ENCODE measurements at places on chromosomes 7 and 10.
A peak's percentile ranks its signal among the peaks of the same experiment; 100 is the strongest.

GRCh38 chr7:83190659-83191389 lies 28.1 kb upstream of the PCLO start:
- DNase-seq: no peak

DNA sequence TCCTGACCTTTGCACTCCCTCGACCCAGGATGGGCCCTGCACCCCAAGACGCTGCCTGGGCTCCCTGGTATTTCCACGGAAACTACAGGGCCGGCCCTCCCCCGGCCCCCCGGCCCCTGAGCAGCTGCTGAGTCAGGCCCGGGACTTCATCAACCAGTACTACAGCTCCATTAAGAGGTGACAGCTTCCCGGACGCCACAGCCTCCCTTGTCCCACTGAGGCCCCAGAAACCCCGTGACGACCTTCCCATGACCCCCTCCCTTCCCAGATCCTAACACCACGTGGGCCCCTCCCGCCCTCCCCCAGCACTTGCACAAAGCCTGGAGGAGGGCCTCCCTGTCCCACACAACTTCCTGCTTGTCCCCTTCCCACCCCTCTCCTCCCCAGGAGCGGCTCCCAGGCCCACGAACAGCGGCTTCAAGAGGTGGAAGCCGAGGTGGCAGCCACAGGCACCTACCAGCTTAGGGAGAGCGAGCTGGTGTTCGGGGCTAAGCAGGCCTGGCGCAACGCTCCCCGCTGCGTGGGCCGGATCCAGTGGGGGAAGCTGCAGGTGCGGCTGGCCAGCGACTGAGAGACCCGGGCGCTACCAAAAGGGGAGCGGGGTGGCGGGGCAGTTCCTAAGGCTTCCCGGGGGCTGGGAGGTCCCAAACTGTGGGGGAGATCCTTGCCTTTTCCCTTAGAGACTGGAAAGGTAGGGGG lies 5.7 kb downstream of the NOS3 start:
- DNase-seq: no peak

- DNase-seq: peak; percentile 62
Observed at GRCh38 chr7:29285444-29285793, 90.8 kb downstream of the CHN2 start.

DNA sequence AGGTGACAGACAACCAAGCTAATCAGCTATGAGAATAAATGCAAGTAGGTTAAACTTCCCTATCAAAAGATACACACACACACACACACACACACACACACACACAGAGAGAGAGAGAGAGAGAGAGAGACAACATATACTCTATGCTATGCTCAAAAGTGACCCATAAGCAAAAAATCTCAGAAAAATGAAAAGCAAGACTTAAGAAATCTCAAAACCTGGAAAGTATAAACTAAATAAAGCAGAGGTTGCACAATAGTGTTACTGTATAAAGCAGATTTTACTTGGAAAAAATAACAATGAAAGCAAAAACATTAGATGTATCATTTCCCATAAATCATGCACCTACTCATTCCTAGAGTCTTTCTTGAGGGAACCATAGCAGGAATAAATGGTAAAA lies 221.5 kb downstream of the INHBA start:
- no peak for DNase-seq

DNA sequence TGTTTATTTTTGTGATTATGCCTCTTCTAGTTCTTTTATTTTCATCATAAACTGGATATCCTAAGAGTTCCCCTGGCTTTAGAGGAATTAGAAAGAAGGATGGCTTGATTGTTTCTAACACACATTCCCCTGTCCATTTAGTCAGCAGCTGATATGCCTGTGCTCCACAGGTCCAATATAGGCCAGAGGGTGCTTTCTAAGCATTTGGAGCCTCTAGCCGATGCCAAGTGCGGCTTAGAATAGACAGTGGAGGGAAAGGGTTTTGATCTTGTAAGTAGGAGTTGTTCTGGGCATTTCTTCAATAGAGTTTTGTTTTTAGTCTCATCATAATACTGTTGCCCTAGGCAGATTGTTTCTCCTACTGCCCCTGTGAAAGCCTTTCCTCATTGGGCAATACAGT lies 6.6 kb downstream of the CYP3A43 start:
- DNase-seq: no peak

- DNase-seq: no peak
Observed at GRCh38 chr10:126090443-126090842, 194.1 kb downstream of the FANK1 start.

DNA sequence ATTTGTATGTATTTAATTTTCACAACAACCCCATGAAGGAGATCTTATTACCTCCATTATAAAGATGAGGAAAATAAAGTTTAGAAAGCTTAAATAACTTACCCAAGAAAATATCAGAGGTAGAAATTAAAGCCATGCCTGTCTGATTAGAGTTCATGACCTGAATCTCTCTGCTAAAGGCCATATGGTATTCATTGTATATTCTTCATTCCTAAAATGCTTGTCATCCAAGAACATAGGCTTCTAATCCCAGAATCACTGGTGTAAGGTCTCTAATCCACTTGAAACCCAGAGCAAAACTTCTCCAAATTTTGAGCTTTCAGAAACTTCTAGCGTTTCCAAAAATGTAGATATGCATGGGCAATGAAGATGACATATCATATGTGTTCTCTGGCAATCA lies 72.3 kb upstream of the YAE1 start:
- no peak for DNase-seq

DNA sequence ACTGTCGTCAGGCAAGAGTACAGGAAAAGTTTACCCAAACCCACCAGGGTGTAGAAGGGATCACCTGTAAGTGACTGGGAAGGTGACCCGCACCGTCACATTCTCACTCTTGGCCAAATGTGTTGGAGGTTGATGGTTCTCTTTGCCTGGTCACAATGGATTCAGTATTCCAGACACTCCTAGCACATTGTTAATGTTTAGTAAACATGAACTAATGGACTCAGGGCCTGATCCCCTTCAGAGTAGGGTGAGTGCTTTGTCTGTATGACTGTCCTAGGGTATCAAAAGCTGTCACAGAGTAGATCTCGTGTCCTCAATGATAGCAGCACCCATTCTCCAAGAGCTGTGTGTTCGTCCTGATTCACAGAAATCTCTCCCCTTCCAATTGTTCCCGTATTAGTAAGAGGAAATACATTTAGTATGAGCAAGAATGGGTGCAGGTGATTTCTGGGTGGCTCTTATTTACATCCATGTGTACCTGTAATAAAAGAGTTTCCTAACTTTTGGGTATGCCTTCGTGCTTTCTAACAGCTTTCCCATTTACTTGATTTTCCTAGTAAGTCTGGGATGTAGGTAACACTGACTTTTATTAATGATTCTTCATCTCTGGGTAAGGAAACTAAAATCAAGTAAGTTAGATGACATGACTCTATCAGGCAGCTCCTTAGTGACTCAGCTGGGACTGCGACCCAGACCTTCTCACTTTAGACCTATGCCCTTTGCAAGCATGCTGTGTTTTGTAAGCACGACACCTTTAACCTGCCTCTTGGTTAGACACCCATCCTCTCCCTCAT lies 4.7 kb downstream of the EEPD1 start:
- DNase-seq: no peak

GRCh38 chr7:159117366-159118196 lies 27.1 kb downstream of the VIPR2 start:
- no peak for DNase-seq

DNA sequence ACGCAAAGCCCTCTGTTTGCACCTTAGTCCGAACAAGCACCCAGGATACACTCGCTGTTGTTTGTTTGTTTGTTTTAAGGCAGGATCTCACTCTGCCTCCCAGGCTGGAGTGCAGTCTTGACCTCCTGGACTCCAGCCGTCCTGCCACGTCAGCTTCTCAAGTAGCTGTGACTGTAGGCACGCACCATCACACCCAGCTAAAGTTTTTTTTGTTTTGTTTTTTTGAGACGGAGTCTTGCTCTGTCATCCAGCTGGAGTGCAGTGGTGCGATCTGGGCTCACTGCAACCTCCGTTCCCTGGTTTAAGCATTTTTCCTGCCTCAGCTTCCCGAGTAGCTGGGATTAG lies 76.8 kb downstream of the CTBP2 start:
- DNase-seq: no peak

DNA sequence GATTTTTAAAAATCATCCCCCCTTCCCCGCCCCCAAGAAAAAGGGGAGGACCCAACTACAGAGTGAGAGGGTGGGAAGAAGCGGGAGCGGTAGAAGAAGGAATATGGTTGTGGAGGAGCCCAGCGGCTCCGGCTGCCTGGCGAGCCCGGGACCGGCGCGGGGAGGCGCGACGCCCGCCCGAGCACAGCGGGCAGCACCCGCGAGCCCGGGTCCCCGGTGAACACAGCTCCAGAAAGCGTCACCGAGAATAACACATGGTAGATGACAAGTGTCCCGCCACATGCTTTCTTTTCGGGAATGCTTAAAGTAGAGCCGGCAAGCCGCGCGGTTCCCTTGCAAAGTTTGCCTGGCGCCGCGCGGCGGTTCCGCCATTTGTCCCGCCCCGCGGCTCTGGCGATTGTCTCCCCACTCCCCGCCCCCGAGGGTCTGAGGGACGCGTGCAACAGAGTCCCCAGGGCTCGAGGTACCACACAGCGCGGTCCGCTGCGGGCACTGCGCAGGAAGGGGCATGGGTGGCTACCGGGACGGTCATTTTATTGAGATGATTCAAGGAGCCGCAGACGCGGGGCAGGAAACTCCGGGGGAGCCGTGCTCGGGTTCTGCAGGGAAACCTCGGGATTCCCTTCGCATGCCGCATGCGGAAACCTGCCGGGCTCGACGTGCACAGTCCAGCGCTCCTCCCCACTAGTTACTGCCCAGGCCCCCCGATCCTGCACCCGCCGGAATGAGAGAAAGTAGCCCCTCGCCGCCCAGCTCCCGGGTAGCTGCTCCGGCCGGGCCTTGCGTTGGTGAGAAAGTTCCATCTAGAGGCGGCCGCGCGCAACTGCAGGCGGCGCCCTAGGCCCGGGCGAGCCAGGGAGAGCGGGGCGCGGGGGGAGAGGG lies 781 bp upstream of the GRM8 start:
- DNase-seq: peak; percentile 71

- DNase-seq: no peak
Observed at GRCh38 chr10:22662733-22663330, 51.5 kb downstream of the PIP4K2A start.

DNA sequence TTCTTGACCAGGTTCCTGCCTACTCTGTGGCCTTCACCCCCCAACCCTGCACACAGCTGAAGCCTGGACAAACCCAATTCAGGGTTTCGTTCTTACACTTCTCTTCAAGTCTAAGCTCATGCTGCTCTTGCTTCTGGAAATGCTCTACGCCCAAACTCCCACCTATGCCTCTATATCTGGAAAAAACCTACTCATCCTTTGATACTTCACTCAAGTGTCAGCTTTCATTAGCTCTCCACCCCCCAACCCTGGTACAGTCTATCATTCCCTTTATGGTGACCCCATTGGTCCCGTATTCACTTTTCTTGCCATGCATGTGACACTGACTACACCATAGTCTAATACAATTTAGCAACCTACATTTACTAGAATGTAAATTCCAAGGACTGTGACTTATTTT lies 220.9 kb upstream of the PLXNA4 start:
- DNase-seq: no peak

DNA sequence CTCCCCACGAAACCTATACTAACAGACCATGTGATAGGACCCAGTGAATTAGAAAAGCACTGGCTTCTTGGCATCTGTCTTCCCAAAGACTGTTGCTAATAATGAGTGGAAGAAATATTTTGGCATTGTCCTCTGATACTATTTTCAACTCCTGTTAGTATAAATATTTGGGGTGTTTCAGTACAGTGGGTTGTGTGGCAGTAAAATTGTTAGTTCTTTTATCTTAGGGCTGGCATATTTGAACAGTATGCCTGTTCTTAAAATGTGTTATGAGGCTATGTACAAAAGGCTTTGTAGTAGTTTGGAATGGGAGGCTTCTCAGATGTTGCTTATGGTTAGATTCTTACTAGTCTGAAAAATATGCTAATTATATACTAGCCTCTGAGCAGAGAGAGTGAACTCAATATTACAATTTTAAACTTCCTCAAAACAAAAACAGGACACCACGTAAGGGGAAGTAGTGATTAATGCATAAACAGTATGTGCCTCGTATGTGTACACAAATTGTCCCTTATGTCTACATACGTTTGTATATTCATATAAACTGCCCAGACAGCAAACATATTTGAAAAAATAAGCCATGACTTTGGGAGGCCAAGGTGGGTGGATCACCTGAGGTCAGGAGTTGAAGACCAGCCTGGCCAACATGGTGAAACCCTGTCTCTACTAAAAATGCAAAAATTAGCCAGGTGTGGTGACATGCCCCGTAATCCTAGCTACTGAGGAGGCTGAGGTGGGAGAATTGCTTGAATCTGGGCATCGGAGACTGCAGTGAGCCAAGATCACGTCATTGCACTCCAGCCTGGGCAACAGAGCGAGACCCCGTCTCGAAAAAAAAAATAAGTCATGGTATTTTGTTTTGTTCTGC lies 115.4 kb downstream of the ARID5B start:
- DNase-seq: peak; percentile 75

DNA sequence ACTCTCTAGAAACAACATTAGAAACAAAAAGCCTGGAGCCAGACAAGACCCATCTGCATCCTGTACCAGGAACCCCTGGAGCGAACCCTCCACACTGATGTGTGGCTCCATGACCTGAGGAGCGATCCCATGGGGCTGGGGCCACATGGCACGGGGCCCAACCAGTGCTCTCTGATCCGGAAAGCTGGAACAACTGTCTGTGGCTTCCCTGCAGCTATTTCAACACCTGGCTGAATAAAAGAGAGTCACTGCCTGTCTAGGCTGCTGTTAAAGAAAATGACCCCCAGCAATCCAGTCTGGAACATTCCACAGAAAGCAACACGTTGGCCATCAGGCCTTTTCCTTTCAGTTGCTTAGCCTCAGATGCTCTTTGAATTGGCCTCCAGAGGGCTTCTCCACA lies 20.9 kb downstream of the UROS start:
- no peak for DNase-seq

DNA sequence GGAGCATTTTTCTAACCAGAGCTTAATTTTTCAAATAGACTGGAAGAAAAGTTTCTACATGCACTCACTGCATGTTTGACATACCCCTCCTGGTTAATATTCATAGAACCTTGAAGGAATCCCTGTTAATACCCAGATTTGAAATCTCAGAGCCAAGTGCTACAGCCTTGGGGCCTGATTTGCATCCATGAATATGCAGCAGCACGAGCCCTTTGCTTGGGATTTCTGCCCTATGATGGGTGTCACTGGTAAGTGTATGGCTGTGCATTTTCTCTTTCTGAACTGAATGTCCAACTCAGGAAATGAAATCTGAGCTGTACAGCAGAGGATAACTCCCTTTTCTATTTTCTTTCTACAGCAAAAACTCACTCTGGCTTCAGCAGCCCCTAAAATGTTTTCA lies 1157.5 kb downstream of the XPNPEP1 start:
- DNase-seq: no peak

- no peak for DNase-seq
Observed at GRCh38 chr10:9508606-9509005, 1454.1 kb downstream of the GATA3 start.

DNA sequence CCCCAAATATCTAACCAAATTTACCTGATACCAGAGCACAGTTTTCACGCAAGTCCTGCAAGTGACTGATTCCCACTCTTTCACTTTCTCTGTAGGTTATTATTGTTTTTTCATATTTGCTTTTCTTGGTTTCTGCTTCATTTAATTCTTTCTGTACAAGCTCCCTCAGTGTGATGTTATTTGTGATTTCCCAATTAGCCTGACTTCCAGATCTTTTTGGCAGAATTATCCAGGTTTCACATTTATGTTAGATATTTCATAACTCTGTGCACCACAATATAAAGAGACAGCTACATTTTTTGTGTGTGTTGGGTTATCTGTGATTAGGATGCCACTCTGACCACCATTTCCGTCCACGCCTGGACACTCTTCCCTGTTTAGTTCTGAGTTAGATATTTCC lies 381.5 kb upstream of the CNTNAP2 start:
- no peak for DNase-seq

- DNase-seq: no peak
Observed at GRCh38 chr7:81682873-81683272, 87.0 kb downstream of the HGF start.
